ENCODE measurements at places on chromosomes 16 and 17.
A peak's percentile ranks its signal among the peaks of the same experiment; 100 is the strongest.

DNA sequence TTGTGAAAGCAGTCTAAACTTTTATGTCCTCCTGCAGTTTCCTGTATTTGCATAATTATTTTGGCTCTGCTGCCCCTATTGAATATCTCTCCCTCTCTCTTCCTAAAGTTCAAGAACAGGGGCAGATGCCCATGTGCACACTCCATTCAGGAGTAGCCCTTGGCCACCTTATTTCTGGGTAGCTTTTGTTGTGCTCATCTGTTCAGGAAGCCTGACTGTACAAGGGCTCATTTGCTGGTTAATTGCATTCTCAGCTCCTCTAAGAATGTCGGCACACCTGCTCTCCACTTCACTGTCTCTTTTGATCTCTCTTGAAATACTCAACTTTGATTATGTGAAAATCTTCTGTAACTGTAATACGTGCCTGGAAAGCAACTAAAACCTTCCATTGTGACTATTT, 1378.8 kb upstream of the CDH8 start:
- DNase-seq: no peak

GRCh38 chr16:24906199-24906808, 60.5 kb downstream of the SLC5A11 start:
- no peak for DNase-seq

DNA sequence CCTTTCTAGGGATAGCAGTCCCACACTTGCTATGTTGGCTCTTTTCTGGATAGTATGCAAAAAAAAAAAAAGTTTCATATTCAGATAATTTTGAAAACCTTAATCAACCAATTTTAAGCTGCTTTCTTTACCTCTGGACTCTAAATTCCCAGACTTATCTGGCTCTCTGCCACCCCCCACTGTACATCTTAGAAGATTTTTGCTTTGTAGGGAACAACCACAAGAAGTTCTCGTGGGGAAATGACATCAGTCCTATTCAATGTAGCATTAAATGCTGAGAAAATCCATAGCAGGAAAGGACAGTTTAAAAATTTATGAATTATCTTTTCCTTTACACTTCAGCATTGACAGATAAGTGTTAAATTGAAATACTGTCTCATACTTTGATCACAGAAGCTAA, 562.7 kb upstream of the HSBP1 start:
- no peak for DNase-seq

GRCh38 chr16:3389663-3390338, 11.0 kb downstream of the ZSCAN32 start:
- DNase-seq: no peak

- DNase-seq: no peak
Observed at GRCh38 chr17:45116434-45117016, 15.8 kb downstream of the PLCD3 start.

DNA sequence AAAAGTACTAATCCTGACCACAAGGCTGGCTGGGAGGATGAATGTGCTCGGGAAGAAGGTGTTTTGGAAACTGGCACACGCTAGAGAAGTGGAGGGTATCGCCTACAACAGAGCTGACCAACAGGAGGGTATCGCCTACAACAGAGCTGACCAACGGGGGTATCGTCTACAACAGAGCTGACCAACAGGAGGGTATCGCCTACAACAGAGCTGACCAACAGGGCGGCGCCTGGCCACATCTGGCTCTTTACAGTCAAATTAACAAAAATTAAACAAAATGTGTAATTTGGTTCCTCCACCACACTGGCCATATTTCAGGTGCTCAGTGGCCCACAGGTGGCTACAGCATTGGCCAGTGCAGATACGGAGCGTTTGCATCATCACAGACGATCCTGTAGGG, 153.5 kb downstream of the CMIP start:
- DNase-seq: no peak

DNA sequence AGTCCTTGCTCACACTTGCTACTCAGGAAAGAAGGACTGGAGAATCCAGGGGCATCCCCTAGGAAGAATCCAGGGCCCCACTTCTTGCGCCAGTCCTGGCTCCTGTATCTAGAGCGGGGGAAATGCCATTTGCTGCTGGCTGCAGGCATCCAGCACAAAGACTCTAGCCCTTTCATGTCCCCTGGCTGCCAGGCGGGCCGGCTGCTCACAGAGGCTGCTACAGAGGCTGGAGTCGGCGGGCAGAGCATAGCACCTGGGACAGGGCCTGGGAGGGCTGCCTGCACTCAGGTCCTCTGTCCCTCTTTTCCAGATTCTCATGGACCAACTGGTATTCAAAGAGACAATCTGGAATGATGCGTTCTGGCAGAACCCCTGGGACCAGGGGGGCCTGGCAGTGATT, 13.8 kb downstream of the SMIM5 start:
- peak; percentile 49 for DNase-seq
